Stimulated activated naive CD4-positive, alpha-beta T cell treated with Interleukin-2 at 50 U/mL for 16 hours (primary cell): ENCODE measurements at places on chromosomes 4 and X.

DNA sequence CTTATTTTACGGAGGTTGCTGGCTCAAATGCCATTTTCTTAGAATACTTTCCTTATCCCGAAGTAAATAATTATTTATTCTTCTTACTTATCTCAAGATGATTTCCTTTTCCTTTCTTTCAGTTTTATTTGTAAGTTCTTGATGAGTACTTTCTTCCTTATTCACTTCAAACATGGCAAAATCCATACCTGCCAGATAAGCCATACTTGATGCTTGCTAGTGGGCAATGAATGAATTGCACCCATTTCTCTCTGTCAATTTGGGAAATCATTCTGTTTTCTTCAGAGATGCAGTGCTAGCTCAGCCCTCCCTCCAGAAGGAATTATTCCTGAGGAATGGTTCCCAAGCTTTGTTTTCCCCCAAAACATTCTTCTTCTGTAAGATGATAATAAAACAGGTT, 598.3 kb downstream of the SPRY1 start:
- no peak for DNase-seq

- no peak for DNase-seq
Observed at GRCh38 chr4:74663631-74664030, 130.7 kb downstream of the BTC start.

- DNase-seq, result no peak
Observed at GRCh38 chr4:72591547-72592454, 22.8 kb upstream of the ADAMTS3 start.

DNA sequence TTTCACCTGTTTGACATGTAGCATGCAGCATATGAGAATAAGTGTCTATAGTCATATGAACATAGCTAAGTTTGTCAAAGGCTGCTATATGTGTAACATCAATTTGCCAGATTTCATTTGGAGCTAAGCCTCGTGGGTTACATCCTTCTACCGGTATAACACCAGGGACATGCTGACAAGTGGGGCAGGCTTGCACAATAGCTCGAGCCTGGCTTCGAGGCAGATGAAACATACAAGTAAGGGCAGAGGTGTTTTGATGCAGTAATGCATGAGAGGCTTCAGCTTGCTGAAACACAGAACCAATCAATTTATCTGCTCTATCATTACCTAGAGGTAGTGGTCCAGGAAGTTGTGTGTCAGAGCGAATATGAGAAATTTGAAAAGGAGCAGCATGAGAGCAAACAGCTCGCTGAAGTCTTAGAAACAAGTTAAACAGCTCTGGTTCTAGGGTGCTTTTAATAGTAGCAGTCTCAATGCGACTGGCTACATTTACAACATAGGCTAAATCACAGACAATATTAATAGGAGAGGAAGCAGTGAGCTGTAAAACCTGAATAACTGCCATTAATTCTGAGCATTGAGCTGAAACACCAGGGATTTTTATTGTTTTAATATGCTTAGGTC, 14.9 kb upstream of the UGDH start:
- no peak for DNase-seq

GRCh38 chr4:108035691-108036090, 46.0 kb downstream of the HADH start:
- DNase-seq, result no peak

- DNase-seq, result no peak
Observed at GRCh38 chr4:21992330-21992729, 43.8 kb upstream of the KCNIP4 start.

- DNase-seq, result no peak
Observed at GRCh38 chrX:19646282-19646681, 131.0 kb upstream of the MAP3K15 start.

DNA sequence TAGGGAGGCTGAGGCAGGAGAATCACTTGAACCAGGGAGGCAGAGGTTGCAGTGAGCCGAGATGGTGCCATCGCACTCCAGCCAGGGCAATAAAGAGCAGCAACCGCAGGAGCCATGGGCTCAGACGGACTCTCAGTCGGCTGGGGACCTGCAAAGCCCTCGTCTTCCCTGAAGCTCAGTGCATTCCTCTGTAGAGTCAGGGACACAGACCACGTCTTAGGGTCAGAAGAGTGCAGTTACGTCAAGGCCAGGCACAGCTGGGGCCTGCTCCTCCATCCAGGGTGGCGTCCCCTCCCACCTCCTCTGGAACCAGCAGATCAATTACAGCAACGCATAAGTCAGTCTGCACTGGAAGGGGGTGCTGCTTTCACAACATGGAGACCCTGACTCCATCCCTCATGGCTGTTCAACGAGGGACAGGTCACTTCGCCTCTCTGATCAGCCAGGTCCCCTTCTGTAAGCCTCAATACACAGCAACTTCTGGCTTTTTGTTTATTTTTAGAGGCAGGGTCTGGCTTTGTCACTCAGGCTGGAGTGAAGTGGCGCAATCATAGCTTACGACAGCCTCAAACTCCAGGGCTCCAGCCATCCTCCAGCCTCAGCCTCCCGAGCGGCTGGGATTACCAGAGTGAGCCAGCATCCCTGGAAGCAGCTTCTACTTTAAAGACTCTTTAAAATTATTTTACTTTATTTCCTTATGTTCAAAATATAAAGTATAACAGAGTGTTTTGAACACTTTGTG, 76.4 kb downstream of the ZFYVE28 start:
- DNase-seq, result no peak

GRCh38 chr4:7052923-7053715, 9.9 kb downstream of the TADA2B start:
- no peak for DNase-seq

- DNase-seq, result no peak
Observed at GRCh38 chr4:16959305-16959704, 60.9 kb upstream of the LDB2 start.

DNA sequence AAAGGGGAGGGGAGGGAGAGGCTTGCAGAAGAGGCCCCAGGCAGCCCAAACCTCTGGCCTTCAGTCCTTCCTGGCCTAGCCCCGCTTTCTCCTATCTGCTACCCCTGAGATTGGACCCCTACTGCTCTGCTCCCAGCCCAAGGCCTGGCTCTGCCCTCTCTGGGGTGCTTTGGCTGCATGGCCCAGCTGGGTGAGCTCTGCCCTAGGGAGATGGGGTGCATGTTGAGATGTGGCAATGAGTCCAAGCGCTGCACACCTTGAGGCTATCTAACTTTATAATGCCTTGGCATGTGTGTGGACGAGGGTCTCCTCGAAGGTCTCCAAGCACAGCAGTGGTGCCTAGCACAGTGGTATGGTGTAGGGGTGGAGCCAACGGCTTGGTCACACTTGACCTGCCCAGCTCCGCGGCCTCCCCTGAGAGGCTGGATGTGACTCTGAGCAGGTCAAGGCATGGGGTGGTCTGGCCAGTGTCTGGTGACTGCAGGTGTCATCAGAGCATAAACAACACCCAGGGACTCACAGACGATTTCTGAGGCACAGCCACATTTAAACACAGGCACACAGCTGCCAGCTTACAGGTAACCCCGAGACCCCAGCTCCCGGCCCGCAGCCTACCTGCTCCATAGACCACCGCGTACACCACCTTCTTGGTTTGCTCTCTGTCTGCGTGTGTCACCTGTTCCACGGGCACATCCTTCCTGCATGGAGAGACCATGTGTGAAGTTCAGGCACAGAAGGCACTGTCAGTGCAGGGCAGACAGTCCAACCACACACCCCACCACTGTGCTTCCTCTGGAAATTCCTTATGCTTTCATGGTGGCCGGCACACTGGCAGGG, 36.3 kb downstream of the NAT8L start:
- no peak for DNase-seq

- DNase-seq, result no peak
Observed at GRCh38 chr4:142741995-142742394, 104.1 kb downstream of the INPP4B start.

DNA sequence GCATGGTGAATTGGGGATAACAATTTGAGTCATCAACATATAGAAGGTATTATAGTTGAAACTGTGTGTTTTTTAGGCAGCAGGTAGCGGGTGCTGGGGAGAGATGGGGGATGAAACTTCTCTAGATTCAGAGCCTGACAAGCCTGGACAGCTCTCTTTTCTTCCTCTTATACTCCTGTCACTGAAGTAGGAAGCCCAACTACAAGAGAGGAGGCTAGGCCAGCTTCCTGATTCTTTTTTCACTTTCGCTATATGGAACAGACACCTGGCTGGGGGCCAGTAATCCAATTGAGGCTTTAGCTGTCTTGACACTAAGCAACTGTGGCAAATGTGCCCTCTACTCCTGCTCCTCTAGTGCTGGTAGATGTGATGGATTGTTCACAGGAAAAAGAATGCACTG, 69.2 kb downstream of the PHKA1 start:
- DNase-seq, result no peak

DNA sequence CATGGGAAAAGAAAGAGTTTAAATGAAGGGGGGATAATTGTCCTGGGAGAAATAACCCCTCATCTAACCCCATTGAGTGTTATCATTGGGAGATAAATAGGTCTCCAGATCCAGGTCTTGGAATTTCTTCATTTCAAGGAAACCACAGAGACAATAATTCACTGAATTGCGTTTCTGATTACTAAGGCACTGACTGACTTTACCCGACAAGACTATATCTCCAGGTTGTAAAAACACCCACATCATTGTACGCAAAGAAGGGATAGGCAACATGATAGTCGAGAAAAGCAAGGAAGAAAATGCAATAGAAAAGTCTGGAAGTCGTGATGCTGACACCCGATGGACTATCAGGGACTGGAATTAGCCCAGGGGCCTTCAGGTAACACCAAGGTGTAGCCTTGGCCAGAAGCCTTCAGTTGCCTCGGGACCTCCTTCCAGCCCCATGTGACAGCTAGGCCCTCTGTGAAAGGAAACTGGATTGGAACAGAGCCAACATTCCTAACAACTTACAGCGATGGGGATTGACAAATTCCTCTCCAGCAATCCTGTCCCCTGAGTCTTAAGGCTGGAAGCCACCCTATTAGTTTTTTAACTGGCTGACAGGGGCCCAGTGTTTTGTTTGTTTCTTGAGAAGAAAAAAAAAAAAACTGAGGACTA, 46.5 kb upstream of the RAB9B start:
- DNase-seq, result no peak

GRCh38 chr4:98577956-98578355, 80.5 kb downstream of the TSPAN5 start:
- DNase-seq, result no peak

GRCh38 chr4:81562093-81562492, 90.4 kb upstream of the RASGEF1B start:
- DNase-seq, result no peak

GRCh38 chr4:121070696-121071639, 1.4 kb downstream of the NDNF start:
- no peak for DNase-seq

- DNase-seq, result no peak
Observed at GRCh38 chrX:74286950-74287740, 16.8 kb upstream of the ZCCHC13 start.

DNA sequence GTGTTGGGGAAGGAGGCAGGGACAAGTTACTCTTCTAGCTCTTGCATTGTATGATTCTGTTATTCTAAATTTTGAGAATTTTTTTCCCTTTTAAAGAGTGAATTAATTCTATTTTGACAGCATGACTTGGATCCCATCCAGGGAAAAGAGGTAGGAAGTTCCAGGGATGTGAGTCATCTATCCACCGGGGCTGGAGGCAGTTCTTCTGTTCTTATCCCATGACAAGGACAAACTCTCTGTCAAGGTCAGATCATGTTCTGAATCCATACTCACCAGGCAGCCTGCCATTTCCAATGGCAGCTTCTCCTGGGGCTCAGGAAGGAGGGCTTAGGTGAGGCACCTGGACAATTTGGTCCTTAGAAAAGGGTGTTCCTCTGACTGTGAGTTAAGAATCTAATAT, 132.0 kb upstream of the MED14 start:
- no peak for DNase-seq

GRCh38 chr4:69536558-69536957, 40.9 kb upstream of the UGT2B4 start:
- no peak for DNase-seq

DNA sequence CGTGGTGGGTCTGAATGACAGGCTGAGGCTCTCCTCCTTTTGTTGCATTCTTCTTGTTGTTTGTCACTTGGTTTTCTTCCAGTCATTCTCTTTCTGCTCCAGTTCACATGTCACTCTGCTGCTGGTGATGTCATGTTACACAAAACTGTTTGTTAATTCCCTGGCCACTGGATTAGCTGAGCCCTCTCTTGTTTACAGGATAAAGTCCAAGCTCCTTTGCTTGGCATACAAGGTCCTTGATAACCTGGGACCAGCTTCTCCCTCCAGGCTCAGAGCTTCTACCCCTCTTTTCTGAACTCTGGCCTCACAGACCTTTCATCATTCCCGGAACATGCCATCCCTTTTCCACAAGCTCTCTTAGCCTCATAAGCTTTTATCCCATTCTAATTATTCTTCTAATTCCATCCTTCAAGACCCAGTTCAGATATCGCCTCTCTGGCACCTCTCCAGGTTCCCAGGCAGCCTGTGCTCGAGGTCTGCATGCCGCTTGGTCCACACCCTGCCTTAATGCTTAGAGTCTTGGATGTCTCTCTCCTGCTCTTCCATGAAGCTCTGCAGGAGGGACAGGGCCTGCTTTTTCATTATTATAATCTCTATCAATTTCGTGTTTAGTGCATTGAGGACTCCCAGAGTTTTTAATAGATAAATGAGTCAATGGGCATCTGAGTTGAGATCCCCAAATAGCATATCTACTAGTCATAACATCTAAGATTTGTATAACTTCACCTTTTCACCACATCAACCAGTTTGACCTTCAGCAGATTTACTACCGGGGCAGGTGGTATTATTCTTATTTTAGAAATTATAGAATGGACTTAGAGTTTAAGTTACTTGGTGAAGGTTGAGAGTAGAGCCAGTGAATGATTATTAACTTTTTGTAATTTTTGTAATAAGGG, 98.7 kb downstream of the TMEM131L start:
- DNase-seq, result no peak

DNA sequence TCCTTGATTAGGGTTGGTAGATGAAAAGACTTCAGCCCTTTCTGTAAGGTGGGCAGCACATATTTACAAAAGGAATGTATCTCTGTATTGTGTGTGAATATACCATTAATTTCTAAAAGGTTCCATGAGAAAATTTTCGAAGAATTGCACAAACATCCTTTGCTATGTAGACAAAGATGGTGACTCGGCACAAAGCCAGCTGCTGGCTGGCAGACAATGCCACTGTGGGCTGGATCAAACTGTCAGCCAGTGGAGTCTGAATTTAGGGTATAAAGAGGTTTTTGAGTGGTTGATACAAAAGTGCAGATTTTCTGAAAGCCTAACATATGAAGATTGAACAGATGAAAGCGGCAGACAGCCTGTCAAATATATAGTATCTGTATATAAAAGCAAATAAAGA, 5.6 kb upstream of the TXK start:
- DNase-seq, result no peak

DNA sequence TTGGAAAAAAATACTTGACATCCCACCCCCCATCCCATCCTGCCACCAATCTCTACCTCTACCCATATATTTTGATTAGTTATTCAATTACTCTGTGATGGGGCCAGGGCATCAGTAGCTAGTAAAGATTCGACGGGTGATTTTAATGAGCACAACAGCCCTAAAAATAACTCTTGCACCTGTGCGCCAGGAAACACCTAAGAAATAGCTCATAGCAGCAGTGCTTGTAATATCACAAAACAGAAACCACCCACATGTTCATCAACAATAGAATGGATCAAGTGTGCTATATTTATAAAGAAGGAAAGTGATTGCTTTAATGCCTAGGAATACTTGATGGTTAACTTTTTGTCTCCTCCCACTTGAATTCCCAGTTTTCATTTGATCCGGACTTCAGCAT, 225.6 kb upstream of the LCORL start:
- no peak for DNase-seq
